ENCODE measurements at places on chromosomes 11 and 22. TPM values are rescaled to one million over a fixed set of nuclear protein-coding genes. Genes with fewer than 3 reads are reported as not detected.

- peak overlapping the region; percentile 41 for H3K27ac ChIP-seq
- no peak for DNase-seq
- H3K4me1 ChIP-seq, result peaks cover 57% of the 10 kb centered on the region
- peaks cover 15% of the 10 kb centered on the region for H3K36me3 ChIP-seq
Measured at GRCh38 chr11:76629853-76630599, 40.5 kb downstream of the LRRC32 start.

GRCh38 chr11:33062137-33062536 lies 22.8 kb downstream of the TCP11L1 start:
- peaks cover 32% of the 10 kb centered on the region for H3K4me1 ChIP-seq
- H3K36me3 ChIP-seq, result peaks cover 44% of the 10 kb centered on the region
- H3K27me3 ChIP-seq, result no peaks in the 10 kb centered on the region
- DNase-seq, result no peak
- no peak overlapping the region for H3K27ac ChIP-seq

GRCh38 chr22:22825213-22825593 lies 62.4 kb upstream of the IGLL5 start:
- DNase-seq, result no peak
- peaks cover 13% of the 10 kb centered on the region for H3K27me3 ChIP-seq
- H3K4me3 ChIP-seq, result no peak overlapping the region

DNA sequence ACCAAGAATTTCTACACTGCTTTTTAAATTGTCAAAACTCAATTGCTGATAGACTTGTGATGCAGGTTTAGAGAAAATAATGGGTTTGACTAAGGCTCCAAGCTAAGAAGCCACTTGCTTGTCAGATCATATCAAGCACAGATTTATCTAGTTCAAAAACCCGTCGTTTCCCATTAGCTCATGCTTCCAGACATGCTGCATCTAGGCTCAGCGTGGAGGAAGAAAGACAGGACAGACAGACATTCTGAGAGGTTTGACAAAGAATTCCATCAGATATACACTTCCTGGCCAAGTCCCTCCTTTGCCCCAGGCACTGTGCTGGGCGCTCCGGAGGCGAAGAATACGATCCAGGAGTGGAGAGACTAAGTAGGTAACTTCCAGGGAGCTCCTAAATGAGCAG lies 76.8 kb downstream of the KCNC1 start:
- no peak overlapping the region for H3K4me3 ChIP-seq
- DNase-seq, result no peak

DNA sequence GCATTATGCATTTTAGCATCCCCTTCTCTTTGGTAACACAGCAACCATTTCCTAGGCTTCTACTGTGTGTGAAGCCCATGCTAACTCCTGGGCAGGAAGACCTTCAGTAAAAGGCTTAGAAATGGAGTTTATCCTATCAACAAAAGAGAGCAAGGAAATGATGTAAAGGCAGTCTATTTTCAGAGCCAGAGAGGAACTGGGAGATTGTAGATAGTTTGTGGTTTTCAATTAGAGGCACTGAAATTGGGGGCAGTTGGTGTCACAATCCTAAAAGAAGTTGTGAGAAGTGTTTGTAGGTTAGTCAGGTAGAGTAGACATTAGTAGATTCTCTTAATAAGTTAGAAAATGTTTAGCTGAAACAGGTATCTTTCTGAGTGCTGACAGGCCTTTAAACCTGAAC lies 7.1 kb downstream of the ACAD8 start:
- H3K36me3 ChIP-seq, result peaks cover 17% of the 10 kb centered on the region
- no peaks in the 10 kb centered on the region for H3K27me3 ChIP-seq
- no peak overlapping the region for H3K4me3 ChIP-seq
- no peak overlapping the region for H3K27ac ChIP-seq
- H3K4me1 ChIP-seq, result peaks cover 15% of the 10 kb centered on the region

DNA sequence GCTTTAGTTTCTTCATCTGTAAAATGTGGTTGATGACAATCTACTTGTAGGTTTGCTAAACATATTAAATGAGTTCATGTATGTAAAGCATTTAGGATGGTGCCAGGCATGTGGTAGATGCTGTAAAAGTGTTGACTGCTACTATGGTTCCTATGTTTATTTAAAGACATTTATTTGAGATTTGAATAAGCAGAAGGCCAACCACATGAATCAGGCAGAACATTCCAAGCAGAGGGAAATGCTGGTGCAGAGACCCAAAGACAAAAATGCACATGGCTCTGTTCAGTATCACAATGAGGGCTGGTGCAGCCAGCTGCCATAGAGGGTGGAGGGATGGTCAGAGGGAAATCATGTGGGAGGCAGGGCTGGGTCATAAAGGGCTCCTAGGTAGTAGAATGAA lies 156.2 kb upstream of the PDGFD start:
- H3K27ac ChIP-seq, result no peak overlapping the region
- no peak for DNase-seq
- H3K36me3 ChIP-seq, result no peaks in the 10 kb centered on the region
- H3K27me3 ChIP-seq, result no peaks in the 10 kb centered on the region
- H3K4me3 ChIP-seq, result no peak overlapping the region

DNA sequence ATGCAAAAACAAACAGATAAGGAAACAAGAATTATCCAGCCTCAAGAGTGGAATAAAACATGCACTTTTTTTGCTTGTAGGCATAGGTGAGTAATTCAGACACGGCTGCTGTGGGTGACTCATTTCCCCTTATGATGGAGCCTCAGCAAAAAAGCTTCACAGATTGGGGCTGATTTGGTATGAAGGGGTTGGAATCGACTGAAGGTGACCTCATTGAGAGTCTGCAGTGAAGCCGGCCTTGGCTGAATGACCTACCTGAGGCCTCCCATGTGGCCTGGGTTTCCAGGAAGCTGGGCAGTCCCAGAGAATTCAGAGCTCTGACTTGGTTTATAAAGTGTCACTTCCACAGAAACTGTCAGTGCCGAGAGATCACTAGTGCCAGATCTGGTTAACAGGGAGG lies 34.2 kb upstream of the VPREB1 start:
- peaks cover 7% of the 10 kb centered on the region for H3K27me3 ChIP-seq
- peak overlapping the region; percentile 85 for H3K27ac ChIP-seq
- H3K4me3 ChIP-seq, result peak overlapping the region; percentile 26

GRCh38 chr11:120842195-120842594 lies 181.7 kb upstream of the TBCEL start:
- H3K36me3 ChIP-seq, result no peaks in the 10 kb centered on the region
- no peaks in the 10 kb centered on the region for H3K27me3 ChIP-seq
- no peak for DNase-seq
- H3K27ac ChIP-seq, result no peak overlapping the region
- H3K4me1 ChIP-seq, result no peaks in the 10 kb centered on the region

GRCh38 chr11:7251836-7252682 lies at the start of gene SYT9:
Gene SYT9, plus strand, starts transcription at chr11:7251904. Its CDS starts 283 bp downstream, at chr11:7252187.
- H3K27me3 ChIP-seq, result peaks cover 54% of the 10 kb centered on the region
- H3K4me3 ChIP-seq, result peak within 1 kb of the TSS; percentile 40
- no peaks in the 10 kb centered on the region for H3K36me3 ChIP-seq
- no peak within 1 kb of the TSS for H3K27ac ChIP-seq

- peaks cover 6% of the 10 kb centered on the region for H3K36me3 ChIP-seq
- H3K4me3 ChIP-seq, result no peak overlapping the region
- peaks cover 67% of the 10 kb centered on the region for H3K4me1 ChIP-seq
- no peak for DNase-seq
- no peaks in the 10 kb centered on the region for H3K27me3 ChIP-seq
- H3K27ac ChIP-seq, result no peak overlapping the region
Measured at GRCh38 chr11:12123273-12123672, 12.9 kb downstream of the MICAL2 start.

- H3K27ac ChIP-seq, result no peak overlapping the region
- peaks cover 46% of the 10 kb centered on the region for H3K4me1 ChIP-seq
- DNase-seq, result no peak
- no peaks in the 10 kb centered on the region for H3K36me3 ChIP-seq
Measured at GRCh38 chr11:128544471-128545051, 42.8 kb downstream of the ETS1 start.

DNA sequence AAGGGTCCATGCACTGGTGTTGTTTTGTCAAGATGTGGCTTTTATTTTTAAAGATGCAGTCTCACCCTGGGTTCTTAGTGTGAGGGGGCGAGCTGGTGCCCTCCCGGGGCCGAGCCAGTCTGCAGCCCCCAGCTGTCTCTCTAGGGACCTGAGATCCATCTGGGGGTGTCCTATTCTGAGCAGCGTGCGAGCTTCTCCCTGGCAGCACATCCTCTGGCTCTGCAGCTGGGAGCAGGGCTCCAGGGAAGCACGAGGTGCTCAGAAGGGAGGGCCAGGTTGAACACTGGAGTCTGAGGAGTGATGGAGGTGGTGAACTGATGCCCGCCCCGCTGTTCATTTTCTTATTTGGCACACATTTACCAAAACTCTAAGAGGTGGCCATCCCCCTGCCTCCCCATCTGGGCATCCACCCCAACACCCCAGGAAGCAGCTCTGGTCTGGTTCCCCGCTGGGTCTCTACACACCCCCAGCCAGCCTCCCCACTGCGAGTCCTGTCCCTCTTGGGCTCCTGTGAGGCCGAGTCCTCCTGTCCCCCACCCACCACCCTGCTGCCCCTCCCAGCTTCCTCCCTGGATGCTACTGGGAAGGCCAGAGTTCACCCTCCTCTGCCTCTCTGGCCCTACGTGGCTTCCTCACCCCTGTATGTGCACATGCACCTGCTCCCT lies 956.4 kb downstream of the BRD1 start:
- no peaks in the 10 kb centered on the region for H3K27me3 ChIP-seq
- H3K27ac ChIP-seq, result no peak overlapping the region
- no peak for DNase-seq
- H3K36me3 ChIP-seq, result no peaks in the 10 kb centered on the region

GRCh38 chr11:86483940-86484794 lies 109.5 kb downstream of the CCDC81 start:
- no peaks in the 10 kb centered on the region for H3K27me3 ChIP-seq
- H3K27ac ChIP-seq, result no peak overlapping the region
- H3K36me3 ChIP-seq, result no peaks in the 10 kb centered on the region
- DNase-seq, result no peak
- no peak overlapping the region for H3K4me3 ChIP-seq
- H3K4me1 ChIP-seq, result peaks cover 3% of the 10 kb centered on the region

DNA sequence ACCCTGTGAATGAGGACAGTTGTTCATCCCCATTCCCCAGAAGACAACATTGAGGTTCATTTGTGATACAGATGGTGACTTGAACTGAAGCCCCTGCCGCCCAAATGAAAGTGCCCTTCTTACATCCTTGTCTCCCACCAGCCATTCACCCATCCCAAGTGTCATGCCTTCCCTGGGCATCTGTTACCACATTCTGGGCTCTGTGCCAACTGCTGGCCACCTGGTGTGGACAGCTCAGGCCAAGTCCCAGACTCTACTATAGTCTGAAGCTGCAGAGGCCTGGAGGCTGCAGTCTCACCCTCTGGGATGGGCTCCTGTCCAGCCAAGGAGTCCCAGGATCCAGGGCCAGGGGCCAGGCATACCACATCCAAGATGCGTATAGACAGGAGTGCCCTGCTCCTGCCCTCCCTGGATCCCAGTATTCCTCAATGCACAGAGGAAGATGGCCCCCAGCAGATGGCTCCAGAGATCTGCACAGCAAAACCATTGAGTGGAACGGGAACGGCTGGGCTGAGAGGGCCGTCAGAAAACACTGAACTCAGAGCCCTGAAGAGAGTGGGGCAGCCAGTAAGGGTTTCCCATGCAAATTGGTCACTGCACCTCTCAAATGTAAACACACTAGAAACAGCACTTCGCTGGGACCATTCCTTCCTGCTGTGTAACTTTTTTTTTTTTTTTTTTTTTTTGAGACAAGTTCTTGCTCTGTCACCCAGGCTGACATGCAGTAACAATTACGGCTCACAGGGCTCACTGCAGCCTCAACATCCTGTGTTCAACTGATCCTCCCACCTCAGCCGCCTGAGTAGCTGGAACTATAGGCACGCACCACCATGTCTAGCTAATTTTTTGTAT lies 22.8 kb downstream of the ARRB1 start:
- H3K4me3 ChIP-seq, result peak overlapping the region; percentile 47
- DNase-seq, result peak; percentile 87
- H3K36me3 ChIP-seq, result peaks cover 32% of the 10 kb centered on the region

- H3K27me3 ChIP-seq, result peaks cover 6% of the 10 kb centered on the region
- no peak overlapping the region for H3K27ac ChIP-seq
- no peak overlapping the region for H3K4me3 ChIP-seq
- no peaks in the 10 kb centered on the region for H3K36me3 ChIP-seq
- no peak for DNase-seq
- H3K4me1 ChIP-seq, result no peaks in the 10 kb centered on the region
Measured at GRCh38 chr11:6061475-6061874, 30.9 kb upstream of the OR56A1 start.

GRCh38 chr11:9512370-9513019 lies 51.7 kb downstream of the ZNF143 start:
- no peaks in the 10 kb centered on the region for H3K27me3 ChIP-seq
- no peak overlapping the region for H3K4me3 ChIP-seq
- DNase-seq, result no peak
- H3K4me1 ChIP-seq, result peaks cover 6% of the 10 kb centered on the region
- no peak overlapping the region for H3K27ac ChIP-seq

DNA sequence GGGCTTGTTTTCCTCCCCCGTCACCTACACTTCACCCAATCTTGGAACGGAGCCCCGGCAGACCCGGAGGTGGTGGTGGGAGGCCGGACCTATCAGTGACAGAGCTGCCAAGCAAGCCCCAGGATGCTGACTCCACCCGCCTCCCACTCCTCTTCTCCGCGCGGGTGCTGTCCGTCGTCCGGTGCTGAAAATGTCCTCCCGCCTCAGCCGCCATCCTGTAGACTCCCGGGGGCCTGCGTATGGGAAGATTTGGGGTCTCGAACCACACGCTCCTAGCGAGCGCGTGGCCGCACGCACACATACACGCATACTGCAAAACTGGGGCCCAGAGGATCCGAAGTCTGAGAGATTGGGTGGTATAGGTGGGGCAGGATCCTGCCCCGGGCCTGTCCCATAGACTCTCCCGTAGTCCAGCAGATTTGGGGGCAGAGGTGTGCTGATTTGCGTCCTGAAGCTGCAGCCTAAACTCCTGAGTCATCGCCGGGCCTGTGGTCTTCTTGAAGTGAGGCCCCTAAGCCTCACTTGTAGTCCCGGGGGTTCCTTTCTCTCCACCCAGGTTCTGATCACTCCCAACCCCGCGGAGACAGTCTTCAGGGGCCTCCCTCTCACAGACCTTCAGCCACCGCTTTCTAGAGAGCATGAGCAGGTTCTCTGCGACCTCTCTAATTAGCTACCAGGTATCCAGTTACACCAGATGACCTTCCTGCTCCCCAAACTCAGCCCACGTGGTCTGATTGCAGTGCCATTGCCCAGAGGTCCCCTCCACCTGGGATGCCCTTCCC lies 796 bp upstream of the YIF1A start:
- peak overlapping the region; percentile 91 for H3K27ac ChIP-seq
- H3K4me3 ChIP-seq, result peak overlapping the region; percentile 85
- peaks cover 4% of the 10 kb centered on the region for H3K36me3 ChIP-seq
- peak; percentile 87 for DNase-seq
- H3K27me3 ChIP-seq, result peaks cover 26% of the 10 kb centered on the region

PRSS23 gene
- not detected for total RNA-seq

TRIM48 gene
- total RNA-seq, result not detected

C11orf87 gene
- not detected for total RNA-seq

TMEM191B gene
- 0.94 TPM for total RNA-seq

RAB38 gene
- total RNA-seq, result 0.82 TPM

C11orf91 gene
- total RNA-seq, result not detected

ALDH3B1 gene
- total RNA-seq, result not detected

RRP7A gene
- total RNA-seq, result 85.9 TPM

GSTT2 gene
- total RNA-seq, result not detected

CHEK1 gene
- total RNA-seq, result 102 TPM

XKR3 gene
- not detected for total RNA-seq

SPON1 gene
- 0.42 TPM for total RNA-seq

CCDC87 gene
- 0.70 TPM for total RNA-seq

PTPN5 gene
- total RNA-seq, result not detected

OR51F1 gene
- not detected for total RNA-seq

LRRC55 gene
- not detected for total RNA-seq

All from activated CD8-positive, alpha-beta T cell treated with anti-CD3 and anti-CD28 coated beads, Interleukin-2, amount 10 ng/mL, durations not matched to agents 7 days and 5 days (primary cell).